ENCODE measurements at places on chromosomes 1 and 21. TPM values are rescaled to one million over a fixed set of nuclear protein-coding genes. Genes with fewer than 3 reads are reported as not detected.

The FAM177B gene
- total RNA-seq = not detected

The TNNT2 gene
- not detected for total RNA-seq

The COL6A2 gene
- 691 TPM for total RNA-seq

The KCNE2 gene
- not detected for total RNA-seq

The FBXO44 gene
- total RNA-seq = 10.1 TPM

The RAVER2 gene
- 7.1 TPM for total RNA-seq

The RSPH1 gene
- not detected for total RNA-seq

The CADM3 gene
- under 0.01 TPM for total RNA-seq

The CYP4A11 gene
- total RNA-seq = not detected

The FHAD1 gene
- total RNA-seq = 0.17 TPM

The NTNG1 gene
- total RNA-seq = 10.9 TPM

The CYP4Z1 gene
- not detected for total RNA-seq

The PDE4B gene
- total RNA-seq = 2.0 TPM

The S100A8 gene
- total RNA-seq = not detected

The TNFRSF18 gene
- not detected for total RNA-seq

The CACHD1 gene
- 2.4 TPM for total RNA-seq

The SLAMF7 gene
- not detected for total RNA-seq

The HES5 gene
- not detected for total RNA-seq

The SLC5A9 gene
- total RNA-seq = not detected

The KRTAP10-1 gene
- total RNA-seq = not detected

The DCST2 gene
- total RNA-seq = 0.17 TPM

The CDC20 gene
- 220 TPM for total RNA-seq

The KIF26B gene
- total RNA-seq = 0.59 TPM

The PALMD gene
- not detected for total RNA-seq

The TRIM46 gene
- total RNA-seq = 5.2 TPM

The GRIK1 gene
- total RNA-seq = not detected

The CD1B gene
- total RNA-seq = not detected

The LRRC7 gene
- under 0.01 TPM for total RNA-seq

The PARP1 gene
- total RNA-seq = 157 TPM

The CFHR2 gene
- total RNA-seq = not detected

The AGL gene
- 4.2 TPM for total RNA-seq

The PTCH2 gene
- total RNA-seq = under 0.01 TPM

The TFF2 gene
- not detected for total RNA-seq

The TNFRSF4 gene
- 0.30 TPM for total RNA-seq

The DNAH14 gene
- total RNA-seq = 7.6 TPM

Data from bronchus fibroblast of lung (primary cell).